Activated naive CD4-positive, alpha-beta T cell treated with Interleukin-2 at 50 U/mL for 16 hours (primary cell): ENCODE measurements at places on chromosomes 2 and 18.

- no peak for DNase-seq
These were observed 99.9 kb downstream of the GALNT14 start for GRCh38 chr2:31038385-31038784.

DNA sequence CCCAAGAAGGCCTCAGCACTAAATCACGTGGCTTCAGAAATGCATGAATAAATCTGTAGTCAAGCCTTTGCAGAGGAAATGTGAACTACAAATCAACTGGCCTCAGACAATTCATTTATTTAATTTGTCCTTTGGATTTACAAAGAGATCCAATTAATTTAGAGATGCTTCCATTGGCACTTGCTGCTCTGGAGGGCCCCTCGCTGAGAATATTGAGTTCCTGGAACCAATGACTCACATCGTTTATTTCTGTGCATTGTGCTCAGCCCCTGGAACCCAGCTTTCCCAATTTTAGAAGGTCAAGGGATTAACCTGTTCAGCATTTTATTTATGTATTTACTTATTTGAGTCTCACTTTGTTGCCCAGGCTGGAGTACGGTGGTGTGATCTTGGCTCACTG, 47.2 kb upstream of the MGAT4A start:
- DNase-seq, result no peak

DNA sequence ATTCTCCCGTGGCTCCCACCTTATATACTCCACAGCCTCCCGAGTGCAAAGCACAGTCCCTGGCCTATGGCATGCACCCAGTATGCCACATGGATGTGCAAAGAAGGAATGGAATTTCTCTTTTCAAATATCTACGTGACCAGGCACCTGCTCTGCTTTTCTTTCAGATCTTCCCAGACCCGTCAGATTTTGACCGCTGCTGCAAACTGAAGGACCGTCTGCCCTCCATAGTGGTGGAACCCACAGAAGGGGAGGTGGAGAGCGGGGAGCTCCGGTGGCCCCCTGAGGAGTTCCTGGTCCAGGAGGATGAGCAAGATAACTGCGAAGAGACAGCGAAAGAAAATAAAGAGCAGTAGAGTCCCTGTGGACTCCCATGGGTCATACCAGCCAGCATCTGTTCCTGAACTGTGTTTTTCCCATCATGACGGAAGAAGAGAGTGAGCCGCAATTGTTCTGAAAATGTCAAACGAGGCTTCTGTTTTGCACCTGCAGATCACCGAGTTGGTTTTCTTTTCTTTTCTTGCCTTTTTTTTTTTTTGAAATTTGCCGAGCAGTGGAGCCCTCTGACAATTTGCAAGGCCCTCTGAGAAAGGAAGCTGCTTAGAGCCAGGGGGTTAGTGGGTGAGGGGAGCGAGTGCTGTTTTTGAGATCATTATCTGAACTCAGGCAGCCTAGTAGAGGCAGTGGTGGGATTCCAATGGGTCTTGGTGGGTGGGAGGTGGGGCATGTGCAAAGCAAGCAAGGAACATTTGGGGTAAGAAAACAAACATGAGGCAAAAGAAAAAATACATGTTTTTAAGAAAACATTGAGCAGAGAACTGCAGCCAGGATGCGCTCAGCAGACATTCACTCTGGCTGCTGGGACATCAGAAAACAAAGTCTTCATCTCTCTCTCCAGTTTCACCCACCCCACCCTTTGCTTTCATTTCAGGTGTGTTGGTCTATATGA, 26.2 kb downstream of the LBH start:
- DNase-seq, result no peak

GRCh38 chr2:200259577-200259957, 46.9 kb upstream of the SPATS2L start:
- DNase-seq, result no peak

GRCh38 chr18:58391932-58392323, 237.0 kb downstream of the ALPK2 start:
- DNase-seq, result no peak

GRCh38 chr18:79849328-79850207, 51.8 kb downstream of the KCNG2 start:
- no peak for DNase-seq

DNA sequence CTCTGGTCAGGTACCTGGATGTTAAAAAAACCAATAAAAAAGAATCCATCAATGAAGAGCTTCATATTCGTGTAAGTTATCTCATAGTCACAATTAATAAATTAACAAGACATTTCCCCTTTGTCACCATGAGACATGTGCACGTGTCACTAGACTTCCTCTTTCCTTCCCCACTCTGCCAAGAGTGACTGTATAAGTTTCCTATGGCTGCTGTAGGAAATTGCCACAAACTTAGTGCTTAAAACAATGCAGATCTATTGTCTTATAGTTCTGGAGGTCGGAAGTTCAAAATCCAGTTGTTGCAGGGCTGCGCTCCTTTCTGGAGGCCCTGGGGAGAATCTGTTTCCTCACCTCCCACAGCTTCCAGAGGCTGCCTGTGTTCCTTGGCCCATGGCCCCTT, 35.8 kb downstream of the SLC9A4 start:
- DNase-seq, result no peak

- no peak for DNase-seq
These were observed 45.2 kb upstream of the SPRED2 start for GRCh38 chr2:65477590-65477989.

DNA sequence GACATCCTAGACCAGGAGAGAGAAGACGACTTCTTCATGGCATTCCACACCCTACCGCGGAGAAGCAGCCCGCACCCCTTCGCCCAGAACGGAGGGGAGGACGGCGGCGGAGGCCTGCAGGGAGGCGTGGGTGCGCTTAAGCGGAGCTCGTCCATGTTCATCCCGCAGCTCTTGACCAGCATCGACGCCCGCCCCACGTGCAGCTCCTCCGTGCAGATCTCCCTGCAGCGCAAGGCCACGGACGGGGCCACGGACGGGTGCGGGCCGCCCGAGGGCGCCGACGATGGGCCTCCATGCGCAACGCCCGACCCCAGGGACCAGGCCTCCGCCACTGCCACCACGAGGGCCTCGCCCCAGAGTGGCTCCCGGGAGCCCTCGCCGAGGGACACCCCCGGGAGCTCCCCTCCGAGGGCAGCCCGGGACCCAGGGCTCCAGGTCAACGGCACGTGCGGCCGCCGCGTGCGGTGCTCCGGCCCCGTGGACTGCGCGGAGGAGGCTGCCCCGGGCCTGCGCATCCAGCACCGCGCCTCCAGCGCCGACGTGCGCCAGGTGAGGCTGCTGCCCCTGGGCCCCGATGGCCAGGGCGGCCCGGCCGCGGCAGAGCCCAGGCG, 211.8 kb downstream of the NEDD4L start:
- no peak for DNase-seq

DNA sequence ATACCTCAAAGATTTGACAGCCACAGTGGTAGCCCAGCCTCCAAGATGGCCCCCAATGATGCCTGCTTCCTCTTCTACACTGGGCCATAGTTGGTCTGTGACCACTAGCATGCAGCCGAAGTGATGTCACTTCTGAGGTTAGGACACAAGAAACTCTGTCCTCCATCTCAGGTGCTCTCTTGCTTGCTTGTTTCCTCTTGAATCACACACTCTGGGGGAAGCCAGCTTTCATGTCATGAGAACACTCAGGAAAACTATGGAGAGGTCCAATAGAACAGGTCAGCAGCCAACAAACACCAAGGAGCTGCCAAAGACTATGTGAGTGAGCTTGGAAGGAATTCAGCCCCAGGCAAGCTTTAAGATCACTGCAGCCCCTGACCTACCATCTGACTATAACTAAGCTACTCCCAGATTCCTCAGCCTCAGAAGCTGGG, 3.3 kb upstream of the ADAM17 start:
- DNase-seq, result no peak
